ENCODE measurements at places on chromosomes 11 and 22.

DNA sequence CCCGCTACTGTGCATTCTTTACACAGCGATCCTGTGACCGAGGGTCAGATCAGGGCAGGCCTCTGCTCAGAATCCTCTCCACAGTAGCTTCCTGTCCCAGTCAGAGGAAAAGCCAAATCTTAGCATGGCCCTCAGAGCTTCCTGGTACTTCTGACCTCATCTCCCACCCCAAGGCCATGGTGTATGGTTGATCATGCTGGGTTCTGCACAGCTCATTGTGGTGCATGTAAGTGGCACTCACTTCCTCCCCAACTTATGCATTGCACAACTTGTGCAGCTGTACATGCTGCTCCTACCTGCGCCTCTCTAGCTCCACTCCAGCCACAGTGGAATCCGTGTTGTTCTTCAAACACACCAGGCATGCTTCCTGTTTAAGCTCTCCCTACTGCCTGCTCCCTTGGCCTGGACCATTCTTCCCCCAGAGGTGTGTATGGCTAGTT, 20.3 kb downstream of the BMAL1 start:
- DNase-seq, result no peak

- no peak for DNase-seq
Measured at GRCh38 chr22:46051646-46052045, 74.7 kb upstream of the WNT7B start.

GRCh38 chr11:124742555-124742954, 2.8 kb downstream of the NRGN start:
- DNase-seq, result no peak

DNA sequence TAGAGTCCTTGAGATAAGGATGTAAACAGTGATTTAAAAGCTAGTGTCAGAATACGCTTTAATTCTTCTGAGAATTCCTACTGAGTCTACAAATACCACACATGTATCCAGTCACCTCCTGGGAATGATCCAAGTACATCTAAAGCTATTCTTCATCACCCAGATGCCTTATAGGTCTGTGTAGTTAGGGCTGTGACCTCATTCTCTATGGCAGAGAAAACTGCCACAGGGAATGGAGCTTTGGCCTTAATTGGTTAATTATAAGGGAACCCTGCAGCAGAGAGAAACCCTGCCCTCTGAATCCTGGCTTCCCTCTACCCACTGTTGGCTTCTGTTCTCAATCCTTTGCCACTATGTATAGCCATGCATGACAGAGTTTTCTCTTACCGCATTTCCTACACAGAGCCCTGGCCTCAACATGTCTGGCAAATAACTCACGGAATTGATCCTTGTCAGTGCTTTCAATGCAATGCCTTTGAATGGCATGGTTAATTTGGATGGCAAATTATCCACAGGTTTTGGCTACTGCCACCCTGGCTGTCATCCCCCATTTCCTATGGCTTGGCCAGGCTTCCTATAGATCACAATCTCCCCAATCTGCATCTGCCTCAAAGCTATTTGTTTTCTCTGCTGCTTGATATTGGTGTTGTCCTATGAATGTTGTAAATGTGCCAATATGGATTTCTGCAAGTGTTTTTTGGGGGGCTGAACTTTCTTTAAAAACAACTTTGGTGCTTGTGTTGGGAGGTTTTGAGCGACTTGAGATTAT, 2.9 kb downstream of the DIXDC1 start:
- no peak for DNase-seq

DNA sequence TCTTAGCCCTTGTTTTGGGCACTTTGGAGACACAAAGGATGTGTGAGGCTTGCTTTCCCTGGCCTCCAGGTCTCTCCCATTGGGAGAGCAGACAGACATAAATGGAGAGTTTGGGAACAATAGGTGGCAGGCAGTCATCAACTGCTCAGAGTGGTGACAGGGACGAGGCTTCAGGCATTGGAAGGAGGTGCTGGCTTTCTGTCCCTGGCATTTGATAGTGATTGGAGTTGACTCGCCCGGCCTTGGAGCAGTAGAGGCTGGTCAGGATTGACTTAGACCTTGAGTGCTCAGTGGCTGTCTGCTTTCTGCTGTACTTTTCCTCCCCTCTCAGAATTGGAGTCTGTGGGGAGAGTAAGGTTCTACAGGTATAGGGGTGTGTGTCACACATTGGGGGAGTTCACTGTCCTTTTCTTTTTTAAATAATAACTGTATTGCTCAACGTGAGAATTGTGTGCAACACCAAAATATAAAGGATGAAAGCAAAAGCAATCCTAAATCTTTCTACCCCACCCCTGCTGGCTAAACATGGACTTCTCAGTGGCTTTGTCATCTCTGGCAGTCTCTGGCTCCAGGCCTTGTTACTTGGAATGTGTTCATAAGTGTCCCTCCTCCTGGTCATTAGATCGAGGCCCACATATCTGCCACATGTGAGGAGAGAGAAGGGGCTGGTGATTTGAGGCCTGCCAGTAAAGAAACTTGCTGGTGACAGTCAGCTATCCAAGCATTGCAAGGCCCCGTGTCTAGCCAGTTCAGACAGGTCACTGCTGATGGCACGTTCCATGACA, 21.1 kb downstream of the SHISA8 start:
- no peak for DNase-seq

DNA sequence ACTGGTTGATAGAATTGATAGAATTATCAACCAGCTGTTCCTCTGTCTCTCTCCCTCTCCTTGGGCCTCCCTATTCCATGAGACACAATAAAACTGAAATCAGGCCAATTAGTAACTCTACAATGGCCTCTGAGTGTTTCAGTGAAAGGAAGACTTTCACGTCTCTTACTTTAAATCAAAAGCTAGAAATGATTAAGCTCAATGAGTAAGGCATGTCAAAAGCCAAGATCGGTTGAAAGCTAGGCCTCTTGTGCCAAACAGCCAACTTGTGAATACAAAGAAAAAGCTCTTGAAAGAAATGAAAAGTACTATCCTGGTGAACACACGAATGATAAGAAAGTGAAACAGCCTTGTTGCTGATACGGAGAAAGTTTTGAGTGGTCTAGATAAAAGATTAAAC, 16.6 kb downstream of the PIH1D2 start:
- DNase-seq, result no peak

DNA sequence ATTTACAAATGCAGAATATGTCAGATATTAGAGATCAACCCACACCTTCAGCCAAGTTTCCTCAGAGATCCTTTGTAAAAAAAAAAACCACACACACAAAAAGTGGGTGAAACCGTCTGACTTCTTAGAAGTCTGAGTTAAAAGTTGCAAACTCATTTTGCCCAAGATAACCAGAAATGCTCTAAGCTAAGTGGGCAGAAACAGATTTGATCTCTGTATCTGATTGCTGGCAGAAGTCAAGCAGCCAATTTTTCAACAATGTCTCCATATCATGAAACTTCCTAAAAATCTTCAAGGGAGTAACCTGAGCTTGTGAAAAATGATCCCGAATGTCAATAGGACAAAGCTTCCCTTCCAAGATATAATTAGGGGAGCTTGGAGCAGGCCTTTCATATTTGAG, 28.6 kb upstream of the ATXN10 start:
- no peak for DNase-seq

- DNase-seq, result no peak
Measured at GRCh38 chr11:86669424-86669823, 3.0 kb downstream of the ME3 start.

- DNase-seq, result no peak
Measured at GRCh38 chr11:125401746-125402145, 94.3 kb downstream of the FEZ1 start.

GRCh38 chr11:116244889-116245288, 527.9 kb downstream of the BUD13 start:
- DNase-seq, result no peak

DNA sequence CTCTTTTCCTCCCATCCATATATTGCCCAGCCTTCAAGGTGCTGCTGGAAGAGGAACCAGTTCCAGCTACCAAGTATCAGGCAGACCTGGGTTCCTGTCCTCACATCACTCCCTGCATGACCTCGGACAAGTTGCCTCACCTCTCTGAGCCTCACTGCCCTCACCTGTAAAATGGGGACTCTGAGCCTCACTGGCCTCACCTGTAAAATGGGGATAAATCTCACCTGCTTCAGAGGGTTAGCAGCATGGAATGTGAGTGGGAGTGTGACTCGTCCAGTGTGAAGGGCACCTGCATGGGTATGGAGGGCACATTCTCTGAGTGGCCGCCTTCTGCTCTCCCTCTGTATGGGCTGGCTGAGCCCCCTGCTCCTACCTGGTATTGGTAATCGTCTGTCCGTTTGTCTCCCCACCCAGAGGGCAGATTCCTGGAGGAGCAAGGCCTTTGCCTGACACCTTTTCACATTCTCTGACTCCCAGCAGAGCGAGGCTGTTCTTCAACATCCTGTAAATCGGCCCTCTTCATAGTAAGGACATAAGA, 3.7 kb downstream of the GRIK4 start:
- no peak for DNase-seq

DNA sequence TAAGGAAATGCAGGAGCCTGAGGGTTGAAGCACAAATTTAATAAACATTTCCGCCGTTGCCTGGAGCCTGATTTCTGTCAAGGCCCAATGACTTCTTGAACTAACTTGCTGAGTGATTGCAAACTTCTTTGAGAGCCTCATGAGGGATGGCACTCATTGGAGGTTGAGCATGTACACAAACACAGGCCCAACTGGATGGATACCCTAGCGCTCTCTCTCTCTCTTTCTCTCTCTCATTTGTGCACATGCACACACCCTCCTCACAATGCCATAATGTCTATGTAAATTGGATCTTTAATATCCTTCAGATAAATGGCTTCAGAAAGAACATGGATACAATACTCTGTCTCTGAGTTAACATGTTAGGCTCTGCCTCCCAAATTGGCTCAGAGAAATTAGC, 597.7 kb upstream of the CADM1 start:
- no peak for DNase-seq

- no peak for DNase-seq
Measured at GRCh38 chr11:2767801-2768200, 68.0 kb upstream of the KCNQ1OT1 start.

GRCh38 chr22:46661221-46661851, 41.1 kb downstream of the GRAMD4 start:
- no peak for DNase-seq

GRCh38 chr22:34976474-34976873, 89.5 kb upstream of the ISX start:
- no peak for DNase-seq

DNA sequence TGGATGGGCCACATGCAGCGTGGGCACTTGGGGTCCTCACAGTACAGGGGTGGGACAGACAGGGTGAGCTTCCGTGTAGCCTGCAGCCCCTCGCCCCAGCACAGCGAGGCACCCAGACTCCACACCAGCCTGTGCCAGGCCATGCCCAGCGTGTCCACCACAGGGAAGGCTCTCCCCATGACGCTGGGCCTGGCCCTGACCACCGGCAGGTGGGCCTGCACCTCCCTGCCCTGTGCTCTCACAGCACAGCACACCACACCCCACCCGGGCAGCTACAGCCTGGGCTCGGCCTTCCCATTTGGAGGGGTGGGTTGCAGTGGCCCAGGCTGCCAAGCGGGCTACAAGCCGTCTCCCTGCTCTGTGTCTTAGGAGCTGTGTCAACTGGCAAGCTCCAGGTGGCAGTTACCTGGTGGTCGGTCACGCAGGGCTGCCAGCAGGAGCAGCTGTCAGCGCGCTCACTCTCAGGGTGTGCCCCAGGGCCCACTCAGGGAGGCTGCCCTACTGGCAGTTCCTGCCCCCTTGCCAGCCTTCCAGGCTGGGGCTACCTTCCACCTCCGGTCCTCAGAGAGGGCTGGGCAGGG, 4.6 kb downstream of the MOB2 start:
- no peak for DNase-seq

- DNase-seq, result no peak
Measured at GRCh38 chr11:46161201-46161600, 39.9 kb upstream of the PHF21A start.

- no peak for DNase-seq
Measured at GRCh38 chr11:108500169-108500568, 2.0 kb upstream of the POGLUT3 start.

DNA sequence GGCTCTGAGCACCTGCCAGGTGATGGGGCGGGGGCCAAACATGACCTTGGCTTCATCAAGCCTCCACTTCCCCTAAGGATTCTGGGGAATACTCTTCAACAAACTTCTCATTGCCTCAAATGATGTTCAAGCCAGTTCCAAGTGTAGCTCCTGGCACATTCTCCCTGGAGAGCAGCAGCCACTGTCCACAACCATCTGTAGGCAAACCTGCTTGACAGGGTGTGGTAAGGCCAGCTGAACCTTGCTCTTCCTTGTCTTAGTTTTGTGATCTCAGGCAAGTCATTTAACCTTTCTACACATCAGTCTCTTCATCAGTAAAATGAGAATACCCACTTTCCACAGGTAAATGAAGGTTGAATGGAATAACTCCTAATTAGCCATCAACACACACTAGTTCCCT, 323.3 kb downstream of the TENM4 start:
- DNase-seq, result no peak

- no peak for DNase-seq
Measured at GRCh38 chr11:17859552-17859951, 125.0 kb downstream of the KCNC1 start.

DNA sequence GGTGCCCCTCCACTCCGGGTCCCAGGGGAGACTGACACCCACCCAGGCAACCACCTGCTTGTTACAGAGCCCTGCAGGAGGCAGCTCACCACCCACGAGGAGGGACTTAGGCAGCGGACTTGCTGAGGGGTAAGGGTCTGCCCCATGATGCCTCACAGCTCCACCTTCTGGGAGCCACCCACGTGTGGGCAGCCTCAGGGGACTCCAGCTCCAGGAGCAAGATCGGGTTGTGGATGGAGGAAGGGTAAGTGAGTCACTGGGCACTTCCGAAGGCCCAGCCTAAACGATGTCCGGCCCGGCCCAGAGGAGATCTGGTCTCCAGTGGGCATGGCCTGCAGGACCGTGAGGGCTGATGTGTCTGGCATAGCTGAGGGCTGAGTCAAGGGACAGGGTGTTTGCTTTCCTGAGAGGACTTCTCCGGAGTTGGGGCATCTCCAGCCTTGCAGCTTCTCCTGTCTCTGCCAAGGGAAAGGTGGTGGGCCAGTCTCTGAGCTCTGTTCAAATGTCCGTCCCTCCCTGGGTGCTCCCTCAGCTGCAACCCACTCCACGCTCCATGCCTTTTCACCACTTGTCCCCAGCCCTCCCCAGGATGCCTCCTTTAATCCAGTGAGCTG, 32.3 kb upstream of the P2RY2 start:
- no peak for DNase-seq

DNA sequence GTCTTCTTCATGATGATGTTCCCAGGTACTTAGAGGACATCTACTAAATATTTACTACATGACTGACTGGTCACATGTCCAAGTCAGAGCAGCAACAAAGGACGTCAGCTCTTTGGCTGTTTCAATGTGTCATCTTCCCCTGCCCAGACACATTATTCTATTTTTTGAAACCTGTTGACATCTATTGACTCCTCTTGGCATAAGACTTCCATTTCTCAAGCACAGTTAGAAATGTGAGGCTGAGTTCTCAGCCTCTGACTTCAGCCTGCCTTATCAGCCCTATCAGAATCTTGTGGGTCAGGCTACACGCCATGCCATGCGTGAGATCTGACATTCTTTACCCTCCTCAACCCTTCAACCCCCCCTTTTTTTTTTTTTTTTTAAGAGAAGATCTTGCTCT, 63.8 kb downstream of the SC5D start:
- no peak for DNase-seq

Data from HuH-7.5 (cell line).